ENCODE measurements at places on chromosomes 11 and 22.

GRCh38 chr22:27377501-27378295 lies 423.9 kb downstream of the MN1 start:
- no peak for DNase-seq

DNA sequence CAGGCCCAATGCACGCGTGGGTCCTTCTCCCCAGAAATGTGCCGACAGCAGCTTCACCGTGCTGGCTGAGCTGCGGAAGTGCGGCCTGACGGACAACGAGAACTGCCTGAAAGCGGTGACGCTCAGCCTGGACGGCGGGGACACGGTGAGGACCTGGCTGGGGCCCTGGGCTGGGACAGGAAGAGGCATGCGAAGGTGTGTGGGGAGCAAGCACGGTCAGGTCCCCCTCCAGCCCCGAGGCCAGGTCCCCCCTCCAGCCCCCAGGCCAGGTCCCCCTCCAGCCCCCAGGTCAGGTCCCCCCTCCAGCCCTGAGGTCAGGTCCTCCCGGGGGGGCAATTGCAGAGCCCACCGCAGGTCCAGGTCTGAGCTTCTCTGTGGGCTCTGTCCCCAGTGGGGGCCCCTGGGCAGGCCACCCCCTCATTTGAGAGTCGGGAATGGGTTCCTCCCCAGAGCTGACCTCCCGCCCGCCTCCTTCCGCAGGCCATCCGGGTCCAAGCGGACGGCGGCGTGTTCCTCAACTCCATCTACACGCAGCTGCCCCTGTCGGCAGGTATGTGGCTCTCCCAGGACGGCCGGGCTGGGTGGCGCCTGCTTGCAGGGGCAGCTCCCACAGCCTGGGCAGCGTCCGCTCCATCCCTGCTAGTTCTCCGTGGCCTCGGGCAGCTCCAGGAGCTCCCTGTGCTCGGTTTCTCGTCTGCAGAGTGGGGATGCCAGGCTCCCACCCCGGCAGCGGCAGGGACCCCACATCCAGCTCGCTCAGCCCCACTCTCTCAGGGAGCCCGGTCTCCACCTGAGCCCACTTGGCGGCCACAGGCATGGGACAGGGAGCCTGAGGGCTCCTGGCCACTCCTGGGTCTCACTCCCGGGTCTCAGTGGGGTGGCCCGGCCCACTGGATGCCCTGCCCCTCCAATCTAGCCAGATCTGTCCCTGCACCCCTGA lies 7.9 kb downstream of the MUC5B start:
- no peak for DNase-seq

- DNase-seq: no peak
Measured at GRCh38 chr22:30326255-30326705, 461 bp downstream of the TBC1D10A start.

DNA sequence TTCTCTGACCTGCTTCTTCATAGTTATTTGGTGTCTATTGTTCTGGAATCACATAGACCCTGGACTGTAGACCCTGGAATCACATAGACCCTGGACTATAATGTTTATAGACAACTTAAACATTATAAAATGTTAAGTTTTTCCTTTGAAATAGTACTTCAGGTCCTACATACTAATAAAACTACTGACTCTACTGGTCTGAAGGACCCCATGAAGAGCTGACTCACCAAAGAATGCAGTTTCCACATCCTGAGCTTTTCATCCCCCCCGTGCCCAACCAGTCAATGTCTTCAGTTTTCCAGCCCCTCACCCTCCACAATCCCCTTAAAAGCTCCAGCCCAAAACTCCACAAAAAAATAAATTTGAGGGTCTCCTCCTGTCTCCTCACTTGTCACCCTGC lies 6.6 kb upstream of the PLEKHA7 start:
- DNase-seq: no peak

GRCh38 chr11:35723493-35723892 lies 60.9 kb downstream of the TRIM44 start:
- no peak for DNase-seq

- no peak for DNase-seq
Measured at GRCh38 chr22:35539910-35540594, 579 bp upstream of the RASD2 start.

- no peak for DNase-seq
Measured at GRCh38 chr11:36062796-36063365, 119.0 kb downstream of the LDLRAD3 start.

- DNase-seq: no peak
Measured at GRCh38 chr22:33747576-33748180, 172.6 kb downstream of the LARGE1 start.

DNA sequence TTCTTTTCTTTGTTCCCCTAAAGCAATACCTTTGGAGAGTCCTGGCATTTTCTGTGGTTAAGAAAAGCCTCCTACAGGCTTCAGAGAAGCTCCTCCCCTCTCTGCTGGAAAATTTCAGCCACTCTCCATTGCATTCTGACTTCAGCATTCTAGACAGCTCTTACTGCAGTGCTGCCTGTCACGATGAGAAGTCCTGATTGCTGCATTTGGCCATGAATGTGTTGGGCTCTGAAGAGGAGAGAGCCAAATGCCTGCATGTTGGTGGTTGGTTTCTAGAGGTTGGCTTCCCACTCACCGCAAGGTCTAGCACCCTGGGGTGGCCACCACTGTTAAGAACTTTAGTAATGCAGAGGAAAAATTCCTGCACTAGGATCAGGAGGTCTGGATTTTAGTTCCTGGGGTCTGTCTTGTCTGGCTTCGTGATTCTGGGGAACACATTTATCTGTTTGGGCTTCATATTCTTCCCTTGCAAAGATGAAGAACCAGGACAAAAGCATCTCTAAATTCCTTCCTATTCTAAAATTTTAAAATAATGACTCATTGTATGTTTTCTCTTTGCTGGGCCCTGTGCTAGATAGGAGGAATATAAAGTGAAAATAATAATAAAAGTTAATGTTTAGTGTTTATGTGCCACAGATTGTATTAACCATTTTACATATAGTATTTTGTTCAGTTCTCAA lies 38.1 kb downstream of the COA4 start:
- DNase-seq: no peak

- no peak for DNase-seq
Measured at GRCh38 chr11:20248871-20249270, 88.6 kb upstream of the DBX1 start.

GRCh38 chr22:49961601-49962011 lies 1.0 kb downstream of the PIM3 start:
- no peak for DNase-seq

DNA sequence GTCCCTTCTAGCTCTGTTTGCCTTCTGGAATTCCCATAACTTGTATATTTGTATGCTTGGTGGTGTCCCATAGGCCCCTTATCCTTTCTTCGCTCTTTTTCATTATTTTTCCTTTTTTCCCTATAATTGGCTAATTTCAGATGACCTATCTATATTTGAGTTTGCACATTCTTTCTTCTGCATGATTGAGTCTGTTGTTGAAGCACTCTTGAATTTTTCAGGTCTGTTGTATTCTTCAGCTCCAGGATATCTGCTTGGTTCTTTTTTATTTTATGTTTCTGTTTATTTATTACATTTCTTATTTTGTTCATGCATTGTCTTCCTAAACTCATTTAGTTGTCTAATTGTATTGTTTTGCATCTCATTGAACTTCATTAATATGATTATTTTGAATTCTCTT lies 28.0 kb downstream of the NCAM1 start:
- DNase-seq: no peak

DNA sequence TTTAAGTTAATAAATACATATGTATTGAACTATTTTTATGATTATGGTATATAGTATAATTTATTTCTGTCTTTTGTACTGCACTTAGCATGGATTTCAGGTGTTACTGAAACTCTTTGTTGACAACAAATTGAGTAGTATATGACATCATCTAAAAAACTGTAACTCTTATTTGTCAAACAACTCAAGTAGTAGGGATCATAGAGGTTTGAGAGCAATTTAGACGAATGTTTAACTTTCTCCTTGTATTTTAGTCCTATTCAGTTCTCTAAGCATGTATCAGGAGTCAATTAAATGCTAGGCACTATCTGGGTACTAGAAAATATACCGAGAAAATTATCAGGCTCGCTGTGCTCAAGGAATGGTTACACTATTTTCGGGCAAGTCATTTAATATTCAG lies 595.2 kb downstream of the METTL15 start:
- no peak for DNase-seq

DNA sequence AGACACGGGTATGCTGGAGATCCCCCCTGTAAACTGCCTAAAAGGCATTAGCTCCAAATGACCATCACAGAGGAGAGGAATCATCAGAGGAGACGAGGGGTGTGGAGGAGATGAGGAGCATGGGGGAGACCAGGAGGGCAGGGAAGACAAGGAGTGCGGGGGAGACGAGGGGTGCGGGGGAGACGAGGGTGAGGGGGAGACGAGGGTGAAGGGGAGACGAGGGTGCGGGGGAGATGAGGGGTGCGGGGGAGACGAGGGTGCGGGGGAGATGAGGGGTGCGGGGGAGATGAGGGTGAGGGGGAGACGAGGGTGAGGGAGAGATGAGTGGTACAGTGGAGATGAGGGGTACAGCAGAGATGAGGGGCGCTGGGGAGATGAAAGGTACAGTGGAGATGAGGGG lies 17.5 kb upstream of the GAL start:
- no peak for DNase-seq

- DNase-seq: no peak
Measured at GRCh38 chr11:114291381-114291780, 4.8 kb upstream of the NNMT start.

- no peak for DNase-seq
Measured at GRCh38 chr11:12377106-12377823, at the start of gene PARVA. TSS of gene PARVA (plus strand) at chr11:12377571. CDS start at chr11:12377648, 77 bp downstream.

DNA sequence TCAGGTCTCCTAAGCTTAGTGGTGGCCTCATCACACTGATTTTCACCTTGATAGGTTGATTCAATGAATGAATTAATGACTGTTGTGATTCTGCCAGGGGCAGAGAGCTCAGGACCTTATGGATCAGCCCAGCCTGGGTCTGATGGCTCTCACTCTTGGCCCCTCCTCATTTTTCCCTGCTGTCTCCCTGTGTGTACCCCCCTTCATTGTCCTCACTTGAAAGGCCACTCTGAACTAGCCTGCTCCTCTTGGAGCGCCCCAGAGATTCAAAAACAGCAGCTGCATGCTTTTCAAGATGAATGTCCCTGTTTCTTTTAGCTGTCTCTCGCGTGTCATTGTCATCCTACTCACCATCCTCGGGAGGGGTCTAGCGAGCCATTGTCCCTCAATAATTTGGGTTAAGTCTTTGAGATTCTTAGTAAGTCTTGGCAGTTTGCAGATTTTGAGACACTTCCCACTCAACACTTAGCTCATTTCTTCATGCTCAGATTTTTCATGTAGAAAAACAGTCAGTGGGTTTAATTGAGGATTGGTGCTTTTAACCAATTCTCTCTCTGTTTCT lies 42.5 kb upstream of the MICAL2 start:
- no peak for DNase-seq

- peak; percentile 36 for DNase-seq
Measured at GRCh38 chr11:6926208-6927029, at the start of gene ZNF215. TSS of gene ZNF215 (plus strand) at chr11:6926426. CDS start at chr11:6932273, 5,847 bp downstream.

DNA sequence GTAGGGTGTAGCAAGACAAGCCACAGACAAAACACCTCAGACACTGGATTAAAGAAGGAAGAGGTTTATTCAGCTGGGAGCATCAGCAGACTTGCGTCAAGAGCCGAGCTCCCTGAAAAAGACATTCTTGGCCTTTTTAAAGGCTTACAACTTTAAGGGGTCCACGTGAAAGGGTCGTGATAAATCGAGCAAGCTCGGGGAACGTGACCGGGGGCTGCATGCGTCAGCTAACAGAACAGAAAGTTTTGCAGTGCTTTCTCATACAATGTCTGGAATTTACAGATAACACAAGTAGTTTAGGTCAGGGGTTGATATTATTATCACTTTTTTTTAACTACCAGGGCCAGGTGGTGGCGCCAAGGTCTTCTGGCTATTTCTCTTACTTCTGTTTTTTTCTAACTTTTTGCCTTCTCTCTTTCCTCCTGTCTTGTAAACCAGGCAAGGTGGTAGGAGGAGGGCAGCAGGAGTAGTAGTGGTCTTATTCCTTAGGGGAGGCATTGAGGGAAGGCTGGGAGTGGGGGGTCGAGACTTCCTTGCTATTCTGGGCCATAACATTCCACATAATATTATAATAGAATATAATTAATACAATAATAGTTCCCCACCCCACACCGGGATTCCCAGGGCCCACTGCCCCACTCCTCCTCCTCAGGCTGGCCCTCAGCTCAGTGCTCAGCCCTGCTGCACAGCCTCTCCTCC lies 587 bp upstream of the ALDH3B1 start:
- DNase-seq: peak; percentile 81

- no peak for DNase-seq
Measured at GRCh38 chr11:73475549-73476095, 99.4 kb downstream of the RELT start.

DNA sequence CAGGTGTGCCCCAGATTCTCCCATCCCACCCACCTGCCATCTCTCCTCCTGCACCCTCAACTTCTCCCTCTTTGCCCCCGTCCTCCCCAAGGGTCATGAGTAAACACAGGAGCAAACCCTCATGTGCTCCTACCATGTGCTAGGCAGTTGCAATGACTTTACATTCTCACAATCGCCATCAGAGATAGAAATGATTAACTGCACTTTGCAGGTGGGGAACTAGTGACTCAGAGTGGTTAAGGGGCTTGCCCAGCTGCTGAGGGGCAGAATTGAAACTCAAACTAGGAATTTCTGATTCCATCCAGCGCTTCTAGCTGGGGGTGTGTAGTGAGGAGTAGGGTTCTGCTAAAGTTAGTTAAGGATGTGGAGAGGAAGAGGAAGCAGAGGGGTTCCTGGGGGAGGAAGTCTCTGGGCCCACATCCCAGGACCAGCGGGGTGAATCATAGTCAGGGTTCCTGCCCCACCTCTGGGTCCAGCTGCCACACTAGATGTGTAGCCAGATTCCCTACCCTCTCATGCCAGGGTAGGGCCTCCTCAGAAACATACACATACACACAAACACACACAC lies 16.0 kb upstream of the PRG2 start:
- DNase-seq: no peak

DNA sequence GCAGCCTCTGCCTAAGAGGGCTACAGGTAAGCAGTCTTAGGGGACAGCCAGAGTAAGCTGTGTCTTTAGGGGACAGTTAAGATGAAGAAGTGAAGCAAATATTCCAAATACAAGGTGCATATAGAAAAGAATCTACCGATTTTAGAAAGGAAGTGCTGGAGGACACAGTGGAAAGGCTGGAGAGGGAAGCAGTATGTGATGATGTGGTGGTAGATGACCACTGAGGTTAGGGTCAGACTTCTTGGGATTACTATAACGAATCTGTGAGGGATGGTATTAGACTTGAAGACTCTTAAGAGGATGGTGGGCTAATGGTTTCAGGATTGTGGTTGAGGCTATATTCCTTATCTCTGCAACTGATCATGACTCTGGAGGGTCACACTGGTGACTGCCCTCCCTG lies 40.0 kb upstream of the PHOX2A start:
- DNase-seq: no peak

DNA sequence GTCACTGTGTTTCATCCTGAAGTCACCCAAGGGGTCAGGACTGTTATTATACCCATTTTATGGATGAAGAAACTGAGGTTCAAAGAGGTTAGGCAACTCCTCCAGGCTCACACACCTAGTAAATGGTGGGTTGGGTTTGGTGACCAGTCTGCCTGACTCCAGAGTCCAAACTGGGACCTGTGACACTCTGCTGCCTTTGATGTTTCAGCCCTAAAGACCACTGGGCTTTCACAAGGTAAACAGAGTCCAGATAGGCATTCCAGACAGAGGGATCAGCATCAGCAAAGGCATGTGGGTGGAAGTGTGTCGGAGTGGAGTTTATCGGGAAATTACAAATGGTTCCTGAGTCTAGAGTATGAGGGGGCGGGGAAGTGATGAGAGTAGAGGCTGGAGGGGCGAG lies 38.5 kb downstream of the MICAL2 start:
- no peak for DNase-seq

- DNase-seq: no peak
Measured at GRCh38 chr22:50734343-50734771, 3.6 kb upstream of the ACR start.

GRCh38 chr22:44668886-44669521 lies 33.0 kb upstream of the PRR5 start:
- DNase-seq: no peak
